ENCODE measurements at places on chromosomes 6 and 20.

DNA sequence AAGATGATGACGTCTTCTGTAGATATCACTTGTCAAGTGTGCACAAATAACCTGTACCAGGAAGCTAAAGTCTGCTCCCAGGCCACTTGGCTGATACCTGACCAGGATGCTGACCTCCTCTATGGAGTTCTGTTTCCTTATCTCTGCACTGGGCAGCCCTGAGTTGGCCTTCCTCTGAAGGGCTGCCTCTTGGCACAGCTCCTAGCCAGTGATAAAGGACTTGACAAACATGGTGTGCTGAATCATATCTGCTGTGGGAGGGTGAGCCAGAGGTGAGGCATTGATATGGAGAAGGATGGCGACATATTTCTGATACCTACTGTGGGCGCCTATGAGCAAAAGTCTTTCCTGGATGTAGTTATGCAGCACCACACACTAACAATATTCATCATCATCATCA lies 32.8 kb upstream of the FOXA2 start:
- no peak for DNase-seq

DNA sequence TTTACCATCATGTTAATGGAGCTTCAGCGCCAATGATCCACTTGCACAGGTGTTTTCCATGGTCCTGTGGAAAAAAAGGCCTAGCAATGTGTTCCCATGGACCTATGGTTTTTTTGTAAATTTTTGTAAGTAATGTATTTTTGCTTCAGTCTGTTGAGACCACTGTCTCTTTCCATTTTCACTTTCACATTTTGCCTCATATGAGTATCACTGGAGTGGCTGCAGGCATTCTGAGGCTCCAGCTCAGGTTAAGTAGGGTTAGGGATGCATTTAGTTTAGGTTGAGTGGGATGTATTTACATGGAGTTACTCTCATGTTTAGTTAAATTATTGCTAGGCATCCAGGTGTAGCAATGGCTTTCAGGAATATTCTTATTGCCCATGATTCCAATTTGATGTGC lies 19.2 kb upstream of the LMBRD1 start:
- DNase-seq: no peak

GRCh38 chr6:108712946-108713345 lies 135.3 kb upstream of the ARMC2 start:
- no peak for DNase-seq

GRCh38 chr6:11432713-11433450 lies 104.7 kb upstream of the TMEM170B start:
- DNase-seq: no peak

- no peak for DNase-seq
Measured at GRCh38 chr6:16196984-16197546, 41.3 kb upstream of the GMPR start.

GRCh38 chr6:162099685-162100084 lies 627.9 kb downstream of the PRKN start:
- DNase-seq: peak; percentile 41

GRCh38 chr20:1414982-1415381 lies 22.1 kb upstream of the FKBP1A start:
- DNase-seq: no peak

DNA sequence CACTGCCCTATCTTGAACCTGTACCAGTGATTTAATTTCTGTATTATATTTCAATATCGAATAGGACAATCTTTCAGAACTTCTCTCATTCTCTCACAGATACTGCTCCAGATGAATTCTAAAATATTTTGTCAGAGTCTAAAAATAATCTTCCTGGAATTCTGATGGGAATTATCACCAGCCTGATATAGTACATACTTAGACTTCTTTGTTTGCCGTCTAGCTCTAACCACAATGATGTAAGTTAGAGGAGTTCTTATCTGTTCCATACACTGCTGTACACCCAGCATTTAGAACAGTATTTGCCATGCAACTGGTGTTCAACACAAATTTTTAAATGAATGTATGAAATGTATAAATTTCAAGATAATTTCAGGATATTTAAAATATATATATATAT lies 1.3 kb upstream of the HUS1B start:
- DNase-seq: no peak

GRCh38 chr20:10430000-10430466 lies 4.0 kb downstream of the MKKS start:
- DNase-seq: no peak

GRCh38 chr6:34806738-34807453 lies 15.0 kb downstream of the BLTP3A start:
- DNase-seq: no peak

DNA sequence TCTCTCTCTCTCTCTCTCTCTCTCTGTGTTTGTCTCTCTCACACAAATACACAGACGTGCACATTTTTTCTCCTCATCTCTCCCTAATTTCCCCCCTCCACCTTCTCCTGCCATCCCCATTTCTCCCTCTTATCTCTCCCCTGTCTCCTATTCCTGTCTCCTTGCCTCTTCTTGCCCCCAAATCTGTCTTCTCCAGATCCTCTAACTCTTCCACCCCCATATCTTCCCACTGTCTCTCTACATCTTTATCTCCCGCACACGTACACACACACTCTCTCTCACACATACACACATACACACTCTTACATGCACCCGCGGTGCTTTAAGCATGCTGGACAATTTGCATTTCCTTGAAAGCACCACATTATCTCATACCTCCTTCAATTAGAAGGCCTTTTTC lies 15.9 kb downstream of the KIZ start:
- no peak for DNase-seq

DNA sequence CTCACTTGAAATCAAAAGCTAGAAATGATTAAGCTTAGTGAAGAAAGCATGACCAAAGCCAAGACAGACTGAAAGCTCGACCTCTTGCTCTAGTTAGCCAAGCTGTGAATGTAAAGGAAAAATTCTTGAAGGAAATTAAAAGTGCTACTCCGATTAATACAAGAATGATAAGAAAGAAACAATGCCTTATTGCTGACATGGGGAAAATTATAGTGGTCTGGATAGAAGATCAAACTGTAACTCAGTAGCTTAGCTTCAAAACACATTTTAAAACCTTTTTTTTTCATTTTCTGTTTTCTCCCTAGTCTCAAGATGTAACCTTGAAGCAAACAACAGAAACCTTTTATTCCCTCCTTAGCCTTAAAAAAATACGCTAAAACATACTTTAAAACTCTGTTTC lies 11.4 kb upstream of the GJE1 start:
- no peak for DNase-seq

DNA sequence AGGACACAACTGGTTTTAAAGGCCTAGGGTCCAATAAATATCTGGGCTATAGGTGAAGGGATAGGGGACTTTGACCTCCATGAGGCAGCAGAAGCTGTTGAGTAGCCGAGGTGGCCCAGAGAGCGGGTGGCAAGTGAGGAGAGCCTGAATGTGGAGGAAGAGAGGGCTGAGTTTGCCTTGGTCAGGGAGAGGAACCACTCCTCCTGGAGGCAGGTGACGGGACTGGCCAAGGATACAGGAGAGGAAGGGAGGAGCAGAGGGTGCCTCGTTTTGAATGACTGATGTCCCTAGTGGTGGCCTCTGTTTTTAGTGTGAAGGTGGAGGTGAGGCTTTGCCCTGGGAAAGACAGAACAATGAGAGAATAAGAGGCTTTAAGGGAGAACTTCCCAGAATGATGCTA lies 19.1 kb upstream of the AAR2 start:
- no peak for DNase-seq

DNA sequence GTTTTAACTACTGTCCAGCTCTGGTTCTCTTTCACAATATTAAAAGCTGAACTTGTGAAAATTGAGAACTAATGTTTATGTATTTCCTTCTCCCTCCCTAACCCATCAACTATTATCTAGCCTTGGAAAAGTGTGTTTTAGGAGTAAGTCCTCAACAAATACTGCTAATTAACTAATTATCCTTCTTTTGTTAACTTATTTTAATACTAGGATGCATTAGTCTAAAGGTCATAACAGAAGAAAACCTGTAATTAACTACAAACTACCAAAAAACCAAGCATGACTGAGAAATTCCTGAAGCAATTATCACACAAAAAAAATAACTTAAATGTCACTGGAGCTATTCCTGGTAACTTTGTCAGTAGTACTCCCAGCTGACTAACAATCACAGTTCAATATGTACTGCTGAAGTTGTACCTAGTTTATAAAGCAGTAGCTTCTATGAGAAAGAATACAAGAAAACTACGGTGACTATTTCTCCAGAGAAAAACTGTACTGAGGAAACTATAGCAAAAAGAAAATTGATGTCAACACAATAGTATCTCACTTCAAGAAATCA lies 301.9 kb downstream of the LAMA2 start:
- no peak for DNase-seq

- no peak for DNase-seq
Measured at GRCh38 chr6:167047554-167047953, 48.4 kb downstream of the CEP43 start.

DNA sequence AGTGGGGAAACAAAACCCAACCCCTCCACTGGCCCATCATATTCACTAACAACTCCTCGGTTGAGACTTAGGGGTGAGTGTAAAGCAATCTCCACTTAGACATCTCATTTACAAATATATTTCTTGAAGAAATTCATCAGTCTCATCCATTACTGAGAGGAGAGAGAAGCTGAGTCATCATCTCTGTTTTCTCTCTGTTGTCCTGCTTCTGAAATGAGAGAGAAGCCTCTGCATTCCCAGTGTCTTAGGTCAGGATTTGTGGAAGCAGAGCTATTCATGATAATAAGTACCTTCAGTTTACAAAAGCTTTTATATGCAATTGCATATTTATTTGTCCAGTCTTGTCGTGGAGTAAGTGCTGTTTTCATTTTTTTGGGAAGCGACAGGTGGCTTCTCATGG lies 879 bp downstream of the MEP1A start:
- DNase-seq: no peak

DNA sequence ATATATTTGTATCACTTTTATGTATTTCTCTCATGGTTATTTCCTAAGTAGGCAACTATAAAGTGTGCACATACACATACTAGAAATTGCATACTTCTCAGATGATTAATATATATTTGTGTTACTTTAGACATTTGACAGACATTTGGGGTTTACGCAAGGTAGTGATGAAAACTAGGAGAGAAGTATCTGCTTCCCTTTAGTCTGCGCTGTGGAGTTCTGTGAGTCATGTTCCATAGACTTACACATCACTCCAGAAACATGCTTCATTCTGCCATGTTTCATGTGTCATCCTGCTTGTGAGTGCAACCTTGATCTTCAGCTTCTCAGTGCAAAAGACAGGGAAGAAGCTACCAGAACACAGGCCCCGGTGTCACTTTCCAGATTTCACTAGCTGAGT lies 200.7 kb upstream of the BMP2 start:
- DNase-seq: no peak

GRCh38 chr6:13593103-13593502 lies 18.7 kb downstream of the SIRT5 start:
- no peak for DNase-seq

- DNase-seq: no peak
Measured at GRCh38 chr6:49462599-49462926, 490 bp downstream of the MMUT start.

DNA sequence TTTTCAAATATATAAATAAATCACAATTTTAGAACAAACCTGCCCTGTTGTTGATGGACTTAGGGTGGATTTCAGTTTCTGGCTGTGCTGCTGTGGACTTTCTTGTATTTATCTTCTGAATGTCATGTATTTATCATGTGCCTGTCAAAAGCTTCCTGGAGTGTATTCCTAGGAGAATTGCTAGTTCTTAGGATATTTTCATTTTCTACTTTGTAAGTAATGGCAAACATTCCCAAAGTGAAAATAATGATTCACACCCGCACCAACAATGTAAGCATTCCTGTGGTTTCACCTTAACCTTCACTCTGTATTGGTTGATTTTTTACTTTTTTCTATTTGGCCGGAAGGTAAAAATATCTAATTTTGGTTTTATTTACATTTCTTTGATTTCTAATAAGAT lies 387.8 kb downstream of the SMOC2 start:
- no peak for DNase-seq

- DNase-seq: no peak
Measured at GRCh38 chr20:57180954-57181353, 85.5 kb downstream of the BMP7 start.

GRCh38 chr6:37432916-37433656 lies at the start of gene CMTR1:
TSS of gene CMTR1 (plus strand) at chr6:37433221. CDS start at chr6:37435630, 2,409 bp downstream.
- DNase-seq: peak; percentile 96
